Stimulated activated CD4-positive, alpha-beta T cell treated with anti-CD3 and anti-CD28 coated beads, Interleukin-12 subunit alpha, Interleukin-12 subunit beta, amount 100 ng/mL, for 48 hours (primary cell): ENCODE measurements at places on chromosomes 5 and 9.

DNA sequence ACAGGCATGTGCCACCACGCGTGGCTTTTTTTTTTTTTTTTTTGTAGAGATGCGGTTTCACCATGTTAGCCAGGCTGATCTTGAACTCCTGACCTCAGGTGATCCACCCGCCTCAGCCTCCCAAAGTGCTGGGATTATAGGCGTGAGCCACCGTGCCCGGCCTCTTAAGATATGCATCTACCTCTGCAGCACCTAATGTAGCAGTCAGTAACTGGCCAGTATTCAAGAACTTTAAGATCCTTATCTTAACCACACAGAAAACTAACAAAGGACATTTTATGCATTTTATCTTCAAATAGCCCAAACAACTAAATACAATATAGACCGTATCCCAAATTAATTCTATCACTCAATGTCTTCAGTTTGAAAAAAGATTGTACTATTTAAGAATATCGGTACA is 618.7 kb downstream of the TLE1 start:
- DNase-seq, result no peak

DNA sequence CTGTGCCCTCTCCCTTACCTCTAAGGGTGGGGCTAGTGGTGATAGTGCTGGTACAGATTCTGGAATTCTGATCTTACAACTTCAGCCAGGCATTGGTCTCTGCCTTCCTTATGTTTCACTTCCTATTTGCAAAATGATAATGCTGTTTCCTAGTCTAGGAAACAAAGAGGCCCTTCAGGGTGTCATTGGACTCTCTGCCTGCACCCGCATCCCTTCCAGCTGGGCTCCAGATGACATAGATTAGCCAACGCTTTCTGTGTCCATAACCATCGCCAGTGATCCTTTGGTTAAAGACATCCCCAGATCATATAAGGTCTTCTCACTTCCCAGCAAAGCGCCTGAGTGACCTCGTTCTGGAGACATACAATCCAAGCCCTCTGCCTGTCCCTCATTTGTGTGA is 180.7 kb downstream of the ERCC6L2 start:
- DNase-seq, result no peak

GRCh38 chr9:98251551-98251950 is 3.9 kb downstream of the TBC1D2 start:
- DNase-seq, result no peak

- no peak for DNase-seq
These were observed 92.7 kb downstream of the RAD23B start for GRCh38 chr9:107375651-107376369.

- no peak for DNase-seq
These were observed 87.1 kb upstream of the SAP30L start for GRCh38 chr5:154358516-154359220.

GRCh38 chr5:66789434-66789833 is 193.2 kb downstream of the MAST4 start:
- DNase-seq, result no peak

- no peak for DNase-seq
These were observed 68.6 kb upstream of the LMX1B start for GRCh38 chr9:126545106-126545505.

DNA sequence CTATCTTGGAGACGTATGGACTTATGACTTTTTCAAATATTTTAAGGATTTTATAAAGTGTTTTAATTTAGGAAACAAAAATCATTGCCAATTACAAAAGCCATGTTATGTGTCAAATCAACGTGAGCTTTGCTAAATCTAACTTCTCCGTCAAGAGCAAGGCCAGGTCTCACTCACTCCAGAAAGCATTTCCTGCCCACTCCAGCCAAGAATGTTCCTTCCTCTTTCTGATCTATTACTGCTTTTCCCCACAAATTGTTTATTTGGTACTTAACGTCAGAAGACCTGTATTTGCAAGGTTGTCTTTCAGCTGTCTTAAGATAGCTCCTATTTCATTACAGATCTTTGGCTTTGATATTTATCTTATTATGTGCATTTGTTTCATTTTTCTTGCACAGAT is 193.5 kb upstream of the HAPLN1 start:
- DNase-seq, result no peak

GRCh38 chr5:77709993-77710685 is 66.0 kb downstream of the TBCA start:
- no peak for DNase-seq

GRCh38 chr5:173016598-173017046 is 33.1 kb downstream of the ATP6V0E1 start:
- DNase-seq, result no peak

GRCh38 chr9:134766587-134766986 is 114.0 kb upstream of the FCN2 start:
- no peak for DNase-seq

GRCh38 chr9:101536938-101537337 is 3.3 kb downstream of the RNF20 start:
- DNase-seq, result no peak

- DNase-seq, result no peak
These were observed 533.5 kb downstream of the ZNF608 start for GRCh38 chr5:124212934-124213333.

GRCh38 chr5:56286015-56286884 is 53.1 kb upstream of the ANKRD55 start:
- DNase-seq, result no peak
